ENCODE measurements at places on chromosomes 11 and 22. TPM values are rescaled to one million over a fixed set of nuclear protein-coding genes. Genes with fewer than 3 reads are reported as not detected.

GRCh38 chr22:20852503-20852902 lies 6.1 kb downstream of the PI4KA start:
- DNase-seq = no peak

- no peak for DNase-seq
Observed at GRCh38 chr11:79076526-79077115, 364.2 kb downstream of the TENM4 start.

GRCh38 chr11:129695571-129696308 lies 119.9 kb upstream of the TMEM45B start:
- DNase-seq = no peak

GRCh38 chr11:95556342-95557163 lies 233.0 kb downstream of the FAM76B start:
- no peak for DNase-seq

DNA sequence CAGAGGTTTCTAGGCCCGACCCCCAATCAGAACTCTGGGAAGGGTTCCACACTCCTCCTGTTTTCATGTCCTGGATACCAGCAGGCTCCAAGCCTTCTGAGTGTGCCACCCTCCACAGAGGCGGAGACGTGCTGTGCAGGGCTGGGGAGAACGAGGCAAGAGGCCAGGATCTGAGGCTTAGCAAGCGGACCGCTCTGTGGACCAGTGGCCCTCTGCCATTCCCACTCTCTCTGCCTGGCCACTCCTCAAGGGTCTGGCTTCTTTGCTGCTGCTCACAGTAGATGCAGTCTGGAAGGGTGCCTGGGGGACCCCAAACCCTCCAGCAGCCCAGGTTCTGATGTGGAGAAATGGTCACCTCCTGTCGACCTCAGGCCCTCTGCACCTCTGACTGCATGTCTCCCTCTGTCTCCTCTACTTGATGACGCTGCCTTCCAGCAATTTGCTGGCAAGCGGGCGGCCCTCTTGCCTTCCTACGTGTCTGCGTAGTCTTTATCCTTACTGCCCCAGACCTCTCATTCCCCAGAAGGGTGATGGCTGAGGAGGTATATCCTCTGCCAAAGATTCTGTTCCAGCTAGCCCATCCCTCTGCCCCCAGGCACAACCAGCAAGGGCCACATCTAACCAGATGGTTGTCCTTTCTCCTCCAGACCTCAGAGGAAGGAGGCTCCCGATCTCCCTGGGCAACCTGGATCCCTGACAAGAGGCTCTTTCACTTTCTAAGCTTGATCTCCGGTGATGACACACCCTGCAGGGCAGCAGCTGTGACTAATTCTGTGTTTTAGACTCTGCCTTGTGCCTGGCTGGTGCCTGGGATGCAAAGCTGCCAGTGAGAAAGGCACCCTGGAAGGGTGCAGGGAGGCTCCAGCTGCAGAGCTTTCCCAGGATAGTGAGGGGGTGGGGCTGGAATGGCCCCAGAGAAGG lies 87.3 kb downstream of the NAT10 start:
- DNase-seq = peak; percentile 97

DNA sequence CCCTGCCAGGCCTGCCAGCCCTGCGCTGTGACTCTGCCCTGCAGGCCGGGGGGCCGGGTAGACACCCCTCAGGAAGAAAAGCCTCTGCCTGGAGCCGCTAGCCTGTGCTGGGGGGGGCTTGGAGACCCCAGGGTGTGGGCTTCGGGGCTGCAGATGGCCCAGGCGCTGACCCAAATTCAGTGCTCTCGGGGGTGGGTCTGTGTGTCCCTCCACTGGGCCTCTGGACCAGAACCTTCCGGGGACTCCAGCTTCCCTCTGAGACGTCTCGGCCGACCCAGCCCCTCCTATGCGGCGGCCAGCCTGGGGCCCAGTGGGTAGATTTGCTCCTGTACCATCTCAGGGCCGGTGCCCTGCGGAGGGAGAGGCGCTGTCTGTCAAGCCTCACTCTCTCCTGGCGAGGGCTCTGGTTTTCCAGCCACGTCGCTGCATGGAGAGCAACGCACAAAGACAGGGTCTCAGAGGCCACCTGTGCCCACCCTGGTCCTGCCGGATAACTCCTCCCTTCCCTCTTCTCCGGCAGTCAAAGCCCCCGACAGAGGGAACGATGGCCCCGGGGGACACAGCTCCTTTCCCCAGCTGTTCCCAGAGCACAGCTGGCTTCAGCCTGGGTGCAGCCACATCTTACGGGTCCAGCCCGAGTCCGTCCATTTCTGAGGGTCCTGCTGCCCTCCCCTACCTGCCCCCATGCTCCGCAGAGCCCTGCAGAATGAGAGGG lies 40.1 kb upstream of the TOLLIP start:
- DNase-seq = no peak

GRCh38 chr11:2558861-2559526 lies 114.2 kb downstream of the KCNQ1 start:
- no peak for DNase-seq

DNA sequence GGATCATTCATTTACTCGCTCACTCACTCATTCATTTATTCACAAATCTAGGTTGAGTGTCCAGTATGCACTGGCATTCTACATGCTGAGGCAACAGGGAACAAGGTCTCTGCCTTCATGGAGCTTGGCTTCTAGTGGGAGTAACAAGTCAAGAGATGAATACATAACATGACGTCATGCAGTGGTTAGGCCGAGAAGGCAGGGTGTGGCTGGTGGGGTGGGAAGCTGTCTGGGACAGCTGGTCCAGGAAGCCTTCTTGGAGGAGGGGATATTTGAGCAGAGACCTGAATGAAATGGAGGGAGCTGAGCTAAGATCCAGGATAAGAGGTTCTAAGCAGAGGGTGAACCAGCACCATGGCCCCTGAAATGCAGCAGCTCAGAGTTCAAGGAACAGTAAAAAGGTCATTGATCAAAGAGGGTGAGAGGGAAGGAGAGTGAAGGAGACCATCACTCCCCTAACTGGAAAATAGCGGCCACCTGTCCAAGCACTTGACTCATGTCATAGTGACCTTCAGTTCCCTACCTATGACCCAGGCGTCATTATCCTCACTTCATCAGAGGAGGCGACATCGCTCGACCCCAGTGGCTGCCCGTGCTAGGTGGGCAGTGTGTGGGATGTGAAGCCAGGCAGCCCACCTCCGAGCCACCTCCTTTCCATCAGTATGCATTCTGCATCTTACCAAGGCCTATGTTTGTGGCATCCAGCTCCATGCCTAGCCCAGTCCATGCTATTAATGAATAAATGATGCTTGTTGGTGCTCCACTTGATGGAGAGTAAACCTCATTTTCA lies 105.0 kb downstream of the TSPAN18 start:
- DNase-seq = no peak

GRCh38 chr11:1785749-1786413 lies 22.2 kb upstream of the CTSD start:
- peak; percentile 9 for DNase-seq

- no peak for DNase-seq
Observed at GRCh38 chr11:66878474-66878873, 21.6 kb downstream of the LRFN4 start.

GRCh38 chr11:65182258-65183170 lies 786 bp downstream of the CAPN1 start:
- DNase-seq = peak; percentile 8

DNA sequence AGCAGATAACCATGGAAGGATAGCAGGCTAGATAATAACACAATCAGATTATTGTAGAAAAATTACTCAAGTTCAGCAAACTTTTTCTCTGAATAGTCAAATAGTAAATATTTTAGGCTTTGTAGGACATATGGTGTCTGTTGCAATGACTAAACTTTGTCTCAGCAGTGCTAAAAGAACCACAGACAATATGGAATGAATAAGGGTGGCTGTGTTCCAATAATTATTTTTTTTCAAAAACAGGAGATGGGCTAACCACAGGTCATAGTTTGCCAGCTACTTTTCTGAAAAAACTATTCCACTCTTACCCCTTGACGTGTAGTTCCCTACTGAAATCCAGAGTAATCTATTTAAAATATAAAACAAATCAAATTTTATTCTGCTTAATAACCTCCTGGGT lies 153.9 kb upstream of the LRRC4C start:
- DNase-seq = no peak

GRCh38 chr11:103487113-103487512 lies 377.9 kb downstream of the DYNC2H1 start:
- no peak for DNase-seq

DNA sequence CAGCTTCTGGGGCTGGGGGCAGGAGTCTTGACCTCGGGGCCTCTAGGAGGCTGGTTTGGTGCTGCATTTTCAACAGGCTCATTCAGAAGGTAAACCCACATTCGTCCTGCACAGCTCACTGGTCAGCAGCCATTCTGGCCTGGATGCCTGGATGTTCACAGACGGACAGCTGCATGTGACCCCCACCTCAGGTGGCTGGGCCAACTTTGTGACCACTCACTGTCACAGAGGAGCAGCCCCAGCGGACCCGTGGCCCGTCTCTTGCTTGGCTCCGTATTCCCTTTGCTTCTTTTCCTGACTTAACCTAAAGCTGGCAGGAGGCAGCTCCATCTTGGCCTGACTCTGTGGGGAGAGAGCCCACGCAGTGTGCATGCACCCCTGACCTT lies 8.2 kb downstream of the DGCR8 start:
- DNase-seq = no peak

- peak; percentile 63 for DNase-seq
Observed at GRCh38 chr11:304915-305843, 2.4 kb upstream of the IFITM2 start.

DNA sequence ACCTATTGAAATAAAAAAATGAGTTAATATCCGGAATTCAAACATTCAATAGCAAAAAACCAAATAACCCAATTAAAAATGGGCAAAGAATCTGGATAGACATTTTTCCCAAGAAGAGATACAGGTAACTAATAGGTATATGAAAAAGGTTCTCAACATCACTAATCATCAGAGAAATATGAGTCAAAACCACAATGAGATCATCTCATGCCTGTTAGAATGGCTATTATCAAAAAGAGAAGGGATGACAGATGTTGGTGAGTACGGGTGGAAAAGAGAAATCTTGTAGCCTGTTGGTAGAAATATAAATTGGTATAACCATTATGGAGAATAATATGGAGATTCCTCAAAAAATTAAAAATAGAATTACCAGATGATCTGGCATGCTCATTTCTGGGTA lies 26.9 kb upstream of the OR6M1 start:
- no peak for DNase-seq

GRCh38 chr11:35077709-35078469 lies 61.1 kb upstream of the CD44 start:
- peak; percentile 80 for DNase-seq

- DNase-seq = no peak
Observed at GRCh38 chr11:3753110-3753509, 44.2 kb downstream of the NUP98 start.

- DNase-seq = peak; percentile 64
Observed at GRCh38 chr11:95923728-95924413, at the start of gene MTMR2. Gene MTMR2 (minus strand): TSS chr11:95924107. CDS start chr11:95923954, 153 bp downstream.

GRCh38 chr11:128632141-128632791 lies 44.9 kb upstream of the ETS1 start:
- DNase-seq = peak; percentile 50

PTGDR2 gene
- total RNA-seq = not detected

CATSPER1 gene
- total RNA-seq = 2.9 TPM

ATG13 gene
- total RNA-seq = 86.4 TPM

C1QTNF4 gene
- total RNA-seq = not detected

C11orf98 gene
- 52.5 TPM for total RNA-seq

OR10G4 gene
- not detected for total RNA-seq

PVALB gene
- not detected for total RNA-seq

GPR83 gene
- not detected for total RNA-seq

NPAS4 gene
- total RNA-seq = 0.08 TPM
